ENCODE measurements at places on chromosomes 11 and 22. TPM values are rescaled to one million over a fixed set of nuclear protein-coding genes. Genes with fewer than 3 reads are reported as not detected.

DNA sequence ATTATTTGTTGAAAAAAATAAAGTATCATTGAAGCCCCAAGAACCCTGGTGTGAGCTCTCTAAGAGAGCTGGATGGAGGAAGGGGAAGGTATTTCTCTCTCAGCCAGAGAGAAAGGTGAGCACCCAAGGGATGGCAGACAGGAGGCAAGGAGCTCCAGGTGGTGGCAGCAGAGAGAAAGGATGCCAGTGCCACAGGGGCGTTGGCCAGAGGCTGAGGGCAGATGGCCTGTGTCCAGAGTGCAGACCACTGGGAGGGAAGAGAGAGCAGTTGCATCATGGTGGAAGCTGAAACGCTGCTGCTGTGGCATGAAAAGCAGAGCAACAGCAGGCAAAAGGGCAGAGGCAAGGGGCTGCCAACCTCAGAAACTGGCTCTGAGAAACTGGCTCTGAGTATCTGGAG is 8.5 kb downstream of the SPON1 start:
- no peak for DNase-seq

DNA sequence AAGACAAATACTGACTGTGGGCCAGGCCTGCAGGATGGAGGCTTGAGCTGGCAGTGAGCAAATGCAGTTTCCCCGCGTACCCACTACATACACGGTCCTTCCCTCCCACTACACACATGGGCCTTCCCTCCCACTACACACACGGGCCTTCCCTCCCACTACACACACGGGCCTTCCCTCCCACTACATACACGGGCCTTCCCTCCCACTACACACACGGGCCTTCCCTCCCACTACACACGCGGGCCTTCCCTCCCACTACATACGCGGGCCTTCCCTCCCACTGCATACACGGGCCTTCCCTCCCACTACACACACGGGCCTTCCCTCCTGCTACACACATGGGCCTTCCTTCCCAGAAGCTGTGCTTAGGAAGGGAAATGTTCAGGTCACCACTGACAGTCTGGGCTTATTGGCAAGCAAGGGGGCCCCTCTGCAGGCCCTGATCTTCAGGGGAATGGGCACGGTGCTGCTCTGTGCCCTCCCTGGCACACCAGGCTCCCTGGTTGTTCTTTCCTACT is 10.8 kb downstream of the DNAL4 start:
- DNase-seq: no peak

DNA sequence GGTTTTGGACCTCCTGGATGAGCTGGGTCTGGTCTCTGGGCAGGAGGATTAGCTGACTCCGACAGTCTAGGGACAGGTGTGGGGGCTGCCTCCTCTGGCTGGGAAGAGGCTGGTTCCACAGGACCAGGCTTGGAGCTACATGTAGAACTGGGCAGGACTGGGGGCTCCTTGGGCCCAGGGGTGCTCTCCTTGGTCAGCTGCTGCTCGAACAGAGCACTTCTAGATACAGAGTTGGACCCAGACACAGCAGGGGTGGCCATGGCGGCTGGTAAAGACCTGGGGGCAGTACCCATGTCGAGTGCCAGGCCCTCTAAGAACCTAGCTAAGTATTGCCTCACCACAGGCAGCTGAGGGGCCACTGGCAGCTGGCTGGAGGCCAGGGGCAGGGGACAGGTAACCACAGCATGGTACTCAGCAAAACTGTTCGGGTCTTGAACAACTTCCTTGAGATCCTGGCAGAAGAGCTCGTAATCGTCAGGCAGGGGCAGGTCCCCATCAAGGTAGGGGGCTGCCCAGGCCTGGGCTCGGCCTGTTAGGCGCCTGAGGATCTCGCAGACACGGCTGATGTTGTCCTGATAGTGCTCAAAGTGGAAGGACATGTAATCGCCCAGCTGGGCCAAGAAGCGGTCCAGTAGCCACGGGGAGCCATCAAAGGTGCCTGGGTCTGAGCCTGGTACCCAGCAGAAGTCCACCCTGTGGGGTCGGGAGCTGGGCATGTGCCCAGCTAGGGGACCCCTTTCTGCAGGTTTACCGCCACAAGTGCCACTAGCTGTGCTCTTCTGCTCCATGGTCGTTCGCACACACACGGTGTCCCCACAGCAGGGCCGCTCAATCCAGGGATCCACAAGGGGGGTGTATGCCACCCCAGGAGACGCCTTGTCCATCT is 3.1 kb downstream of the GNB1L start:
- no peak for DNase-seq

Gene NFAM1
- 0.71 TPM for total RNA-seq

DNA sequence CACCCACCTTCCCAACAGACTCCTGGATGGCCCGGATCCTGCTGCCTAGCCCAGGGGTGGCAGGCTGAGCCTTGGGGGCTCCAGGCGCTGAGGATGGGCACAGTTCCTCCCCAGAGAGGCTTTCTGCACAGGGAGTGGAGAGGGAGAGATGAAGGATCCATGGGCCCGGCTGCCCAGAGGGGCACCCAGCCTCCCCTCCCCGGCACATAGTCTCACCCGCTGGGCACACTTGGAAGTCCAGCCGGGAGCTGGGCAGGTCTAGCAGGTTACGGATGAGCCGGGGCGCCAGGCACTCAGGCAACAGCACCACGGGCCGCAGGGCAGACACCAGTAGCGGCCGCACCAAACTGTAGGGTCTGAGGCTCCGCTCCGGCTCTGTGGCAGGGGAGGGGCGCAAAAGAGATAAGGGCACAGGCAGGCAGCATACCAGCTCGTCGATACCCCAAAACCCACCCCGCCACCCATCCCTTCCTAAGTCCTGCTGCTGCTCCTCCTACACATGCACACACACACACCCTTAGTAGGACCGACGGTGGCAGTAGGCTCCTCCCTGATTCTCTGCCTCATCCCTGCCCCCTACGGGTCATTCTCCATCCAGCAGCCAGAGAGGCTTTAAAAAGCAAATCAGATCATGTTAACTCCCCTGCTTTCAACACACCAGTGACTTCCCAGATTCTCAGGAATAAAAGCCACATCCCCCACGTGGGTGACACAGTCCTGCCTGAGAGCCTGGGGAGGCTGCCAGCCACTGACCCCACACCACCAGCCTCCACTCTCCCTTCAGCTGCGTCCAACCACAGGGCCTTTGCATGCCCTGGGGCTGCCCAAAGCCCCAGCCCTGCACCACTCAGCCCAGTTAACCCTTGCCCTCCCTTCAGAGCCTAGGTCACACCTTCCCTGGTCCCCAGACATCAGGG is 6.5 kb upstream of the MFNG start:
- peak; percentile 68 for DNase-seq

Gene TRMT112
- 303 TPM for total RNA-seq

DNA sequence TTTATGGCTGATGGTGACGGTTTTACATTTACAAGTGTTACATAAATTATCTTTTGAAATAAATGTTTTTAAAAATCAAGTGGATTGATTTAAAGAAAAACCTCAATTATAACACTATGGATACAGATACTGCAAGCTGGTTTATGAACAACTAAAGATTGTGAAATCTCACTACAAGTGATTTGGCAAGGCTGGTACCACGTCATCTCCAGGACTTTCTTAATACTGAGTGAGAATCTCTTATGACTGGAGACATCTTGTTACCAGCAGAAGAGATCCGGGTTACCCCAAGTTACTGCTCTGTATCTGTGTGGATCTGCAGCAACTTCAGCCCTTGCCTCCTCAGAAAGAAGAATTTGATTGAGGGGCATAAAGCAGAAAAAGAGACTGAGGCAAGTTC is 452.9 kb downstream of the MN1 start:
- no peak for DNase-seq

Gene ANKK1
- 2.1 TPM for total RNA-seq

Gene HTATIP2
- 20.7 TPM for total RNA-seq

GRCh38 chr11:70341881-70342429 is 56.4 kb upstream of the CTTN start:
- no peak for DNase-seq

Gene PRR33
- total RNA-seq: not detected

Gene FGF3
- 0.50 TPM for total RNA-seq

Gene GAL3ST3
- 2.0 TPM for total RNA-seq

GRCh38 chr11:104462341-104462740 is 298.4 kb upstream of the PDGFD start:
- no peak for DNase-seq

Gene C22orf15
- total RNA-seq: 0.68 TPM

DNA sequence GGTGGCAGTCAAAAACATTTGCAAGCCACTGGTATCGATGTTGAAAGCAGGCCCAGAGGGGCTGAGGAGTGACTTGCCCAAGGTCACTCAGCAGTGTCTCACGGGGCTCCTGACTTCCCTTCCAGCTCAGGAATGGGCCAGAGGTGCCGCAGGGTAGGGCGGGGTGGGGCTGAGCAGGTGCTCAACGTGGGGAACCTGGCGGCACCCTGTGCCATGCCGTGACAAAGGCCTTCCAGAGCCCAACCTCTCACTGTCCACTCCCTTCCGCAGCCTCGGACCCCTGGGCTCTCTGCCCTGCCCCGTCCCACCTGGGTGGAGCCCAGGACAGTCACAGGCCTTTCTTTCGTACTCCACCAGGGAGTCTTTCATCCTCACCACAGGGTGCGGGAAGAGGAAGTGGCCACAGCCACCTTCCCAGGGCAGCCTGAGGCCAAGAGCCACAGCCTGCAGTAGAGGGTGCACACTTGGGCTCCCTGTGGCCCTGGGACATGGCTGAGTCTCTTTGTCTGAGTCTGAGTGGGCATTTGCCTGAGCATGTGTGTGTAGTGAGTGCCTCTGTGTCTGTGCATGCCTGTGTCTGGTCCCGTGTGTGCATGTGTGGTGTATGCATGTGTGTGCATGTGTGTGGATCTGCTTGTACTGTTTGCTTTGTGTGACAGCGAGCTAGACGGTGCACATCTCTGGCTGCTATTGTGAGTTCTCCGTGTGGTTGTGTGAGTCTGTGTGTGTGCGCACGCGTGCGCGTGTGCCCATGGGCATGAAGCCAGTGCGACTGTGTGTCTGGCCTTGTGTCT is 6.0 kb upstream of the LIF start:
- no peak for DNase-seq

Gene MUC6
- total RNA-seq: 0.16 TPM

GRCh38 chr11:110092111-110092514 is 1.1 kb upstream of the ZC3H12C start:
- peak; percentile 22 for DNase-seq

Gene OR6A2
- total RNA-seq: 2.2 TPM

DNA sequence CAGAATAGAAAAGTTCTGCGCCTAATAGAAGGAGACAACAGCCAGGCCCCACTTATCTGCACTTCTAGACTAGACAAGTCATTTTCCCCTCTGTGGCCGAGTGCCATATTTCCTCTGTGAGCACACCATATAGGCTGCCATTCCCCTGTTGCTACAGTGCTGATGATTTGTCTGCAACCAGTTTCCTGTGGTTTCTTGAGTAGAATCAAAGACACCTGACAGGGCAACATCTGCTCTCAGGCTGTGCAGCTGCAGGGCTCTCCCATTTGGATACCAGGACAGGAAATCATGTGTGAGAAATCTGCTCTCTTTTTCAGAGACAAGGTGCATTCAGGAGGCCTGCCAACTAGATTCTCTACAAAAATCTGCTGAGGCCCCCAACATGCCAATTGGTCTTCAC is 879.3 kb downstream of the DLG2 start:
- no peak for DNase-seq

GRCh38 chr11:75814363-75814676 is 690 bp upstream of the UVRAG start:
- no peak for DNase-seq

Gene GPHA2
- total RNA-seq: 9.4 TPM

Gene IPO7
- 51.7 TPM for total RNA-seq
